Non-pigmented ciliary epithelial cell (primary cell): ENCODE measurements at places on chromosomes 2 and 18.

DNA sequence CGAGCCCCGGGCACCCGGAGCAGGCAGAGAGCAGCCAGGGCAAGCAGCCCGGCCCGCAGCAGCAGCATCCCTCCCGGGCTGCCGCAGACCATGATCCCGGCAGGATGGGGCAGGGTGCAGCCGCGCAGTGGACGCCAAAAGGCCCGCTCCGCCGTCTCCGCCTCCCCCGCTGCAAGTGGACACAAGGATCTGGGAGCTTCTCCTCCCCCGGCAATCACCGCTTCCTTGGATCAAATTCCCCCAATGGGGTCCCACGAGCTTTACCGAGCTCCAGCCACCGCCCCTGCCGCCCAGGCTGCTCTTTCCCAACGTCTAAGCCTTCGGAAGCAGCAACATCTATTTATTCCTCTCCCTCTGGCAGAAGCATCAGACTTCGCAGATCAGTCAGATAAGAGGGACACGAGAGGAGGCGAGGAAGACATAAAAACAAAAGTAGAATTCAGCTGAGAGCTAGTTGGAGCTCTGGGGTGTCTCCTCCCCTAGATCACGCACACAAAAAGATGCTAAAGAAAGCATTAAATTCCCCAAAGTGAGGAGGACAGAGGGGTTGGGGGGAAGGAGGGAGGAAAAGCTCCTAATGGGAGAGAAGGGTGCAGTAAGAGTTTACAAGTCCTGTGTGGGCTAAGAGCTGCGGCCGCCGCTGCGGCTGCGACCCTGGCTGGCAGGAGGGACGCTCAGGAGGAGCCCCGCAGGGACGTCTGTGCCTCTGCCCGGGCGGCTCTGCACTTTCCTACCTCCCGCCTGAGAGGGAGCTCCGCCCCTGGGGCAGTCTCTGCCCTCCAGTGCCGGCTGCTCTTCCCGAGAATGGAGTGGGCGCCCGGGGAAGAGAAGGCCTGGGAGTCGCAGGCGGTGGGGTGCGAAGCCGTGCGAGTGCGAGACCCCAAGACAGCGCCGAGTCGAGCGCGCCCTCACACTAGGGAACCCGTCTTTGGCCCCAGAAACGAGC is at the start of gene FRZB:
FRZB (minus strand) TSS at position 177 of the 946 bp plus-strand sequence; CDS start at position 92, 85 bp downstream.
- DNase-seq: no peak

GRCh38 chr2:8148260-8149006 is 533.4 kb upstream of the ID2 start:
- peak; percentile 60 for DNase-seq

- no peak for DNase-seq
These were observed 203.4 kb upstream of the TRIB2 start for GRCh38 chr2:12513339-12513738.

DNA sequence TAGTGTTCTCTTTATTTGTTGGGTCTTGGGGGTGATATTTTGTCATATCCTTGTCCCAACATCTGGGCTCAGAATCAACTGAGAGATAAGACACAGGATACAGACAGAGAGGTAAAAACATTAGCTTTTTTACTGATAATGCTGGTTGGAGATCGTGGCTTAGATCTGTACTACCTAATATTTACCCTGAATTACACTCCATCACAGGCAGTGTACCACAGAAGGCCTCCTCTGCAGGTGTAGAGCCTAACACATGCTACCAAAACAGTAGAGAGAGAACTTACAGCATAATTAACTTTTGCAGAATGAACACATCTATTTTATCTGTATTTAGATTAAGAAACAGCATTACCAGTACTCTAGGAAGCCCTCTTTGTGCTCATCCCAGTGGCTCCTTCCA is 6.8 kb downstream of the AGPS start:
- DNase-seq: no peak

- DNase-seq: no peak
These were observed 133.3 kb upstream of the SPRED2 start for GRCh38 chr2:65565681-65566080.

- DNase-seq: no peak
These were observed 784.8 kb upstream of the CDH2 start for GRCh38 chr18:28961669-28962228.

DNA sequence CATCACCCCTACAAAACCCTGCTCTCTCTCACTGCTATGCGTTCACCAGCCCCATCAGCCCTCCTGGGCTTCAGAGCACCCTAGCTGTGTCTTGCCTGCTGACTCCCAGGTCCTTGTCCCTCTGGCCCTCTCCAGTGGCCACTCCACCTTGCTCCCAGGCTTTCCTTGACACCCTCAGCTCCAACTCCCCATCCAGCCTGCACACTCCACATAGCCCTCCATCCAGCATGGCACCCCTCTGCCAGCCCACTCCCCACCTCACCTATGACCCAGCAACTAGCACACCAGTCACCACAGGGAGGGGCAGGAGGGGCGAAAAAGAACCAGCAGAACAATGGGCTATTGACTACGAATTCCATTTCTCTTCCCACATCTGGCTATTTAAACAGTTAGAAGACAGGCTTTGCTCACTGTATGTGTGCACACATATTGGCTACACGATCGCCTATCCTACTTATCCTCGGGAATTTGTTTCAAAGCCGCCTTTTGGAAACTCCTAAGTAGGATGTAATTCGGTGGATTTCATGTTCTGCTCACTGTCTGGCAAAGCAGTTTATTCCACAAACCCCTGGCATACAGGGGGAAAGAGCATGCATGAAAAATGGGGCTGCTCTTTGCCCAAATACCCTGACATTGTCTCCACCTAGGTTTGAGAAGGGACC is 195.3 kb downstream of the SMAD2 start:
- DNase-seq: no peak

GRCh38 chr18:80243204-80243603 is 4.1 kb downstream of the PARD6G start:
- DNase-seq: no peak

GRCh38 chr2:189826039-189826438 is 41.8 kb downstream of the PMS1 start:
- DNase-seq: no peak

- DNase-seq: no peak
These were observed 31.4 kb upstream of the TDRD15 start for GRCh38 chr2:21092308-21092869.

DNA sequence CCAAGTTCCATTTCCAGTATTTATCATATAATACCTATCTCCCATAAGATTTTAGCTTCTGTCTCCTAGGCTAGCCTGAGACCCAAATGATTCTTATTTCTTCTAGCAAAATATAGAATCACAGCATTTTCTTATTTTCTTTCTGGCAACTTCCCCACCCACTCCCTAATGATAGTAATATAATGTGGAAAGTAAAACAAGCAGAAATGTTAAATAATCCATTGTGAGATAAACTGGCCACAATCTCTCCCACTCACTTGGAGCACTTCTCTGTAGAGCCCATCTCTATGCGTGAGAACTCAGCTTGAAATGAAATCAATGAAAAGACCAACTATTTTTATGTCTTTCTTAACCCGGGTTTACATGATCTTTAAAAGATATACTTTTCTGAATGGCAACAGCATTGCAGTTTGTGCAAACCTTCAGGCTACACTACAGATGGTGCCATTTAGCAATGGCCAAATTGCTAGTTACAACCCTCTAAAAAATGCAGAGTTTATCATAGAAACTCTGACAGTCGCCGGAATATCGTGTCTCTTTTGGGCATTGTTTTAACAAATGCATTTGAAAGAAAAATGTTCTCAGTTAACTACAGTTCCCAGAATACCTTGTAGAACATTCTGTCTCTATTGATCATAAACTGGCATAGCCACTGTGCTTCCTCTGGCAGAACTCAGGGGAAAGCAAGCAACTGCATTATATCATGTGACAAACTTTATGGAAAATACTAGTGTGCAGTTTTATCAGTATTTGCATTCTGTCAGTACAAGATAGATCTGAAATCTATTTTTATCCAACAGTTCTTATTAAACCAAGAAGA is 1407.4 kb upstream of the ZEB2 start:
- no peak for DNase-seq

- no peak for DNase-seq
These were observed 181.3 kb downstream of the PID1 start for GRCh38 chr2:229089776-229090175.

DNA sequence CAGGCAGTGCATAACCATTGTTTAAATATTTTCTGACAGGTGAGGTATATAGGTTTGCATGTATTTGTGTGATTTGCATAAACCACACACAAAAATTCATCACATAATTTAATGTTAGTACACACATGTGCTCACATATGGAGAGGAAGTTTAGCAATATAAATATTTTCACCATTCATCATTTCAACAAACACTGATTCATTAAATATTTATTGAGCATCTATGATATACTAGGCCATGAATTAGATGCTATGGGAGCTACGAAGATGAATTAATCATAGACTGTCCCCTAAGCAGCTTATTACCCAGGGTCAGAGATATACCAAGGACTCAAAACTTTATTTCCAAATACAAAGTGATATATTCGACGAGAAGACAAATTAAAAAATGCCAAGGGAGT is 311.6 kb upstream of the PIK3C3 start:
- no peak for DNase-seq

DNA sequence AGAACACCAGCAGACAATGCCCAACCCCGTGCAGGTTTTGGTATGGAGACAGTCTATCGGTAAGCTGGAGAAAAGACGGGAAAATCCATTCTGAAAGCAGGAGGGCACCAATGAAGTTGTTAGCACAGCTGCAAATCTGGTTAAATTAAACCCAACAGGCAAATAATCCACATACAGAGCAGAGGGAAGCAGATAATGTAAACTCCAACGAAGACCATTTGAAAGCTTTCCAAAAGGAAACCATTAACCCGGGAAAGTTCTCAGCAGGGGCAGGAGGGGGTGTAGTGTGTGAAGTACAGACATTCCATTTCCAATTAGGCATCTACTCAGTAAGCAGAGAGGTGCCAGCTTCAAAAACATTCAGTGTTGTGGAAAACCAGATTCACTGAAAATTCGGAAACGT is 10.3 kb downstream of the EDAR start:
- DNase-seq: no peak

GRCh38 chr18:53745224-53745967 is 479.1 kb downstream of the MBD2 start:
- no peak for DNase-seq

DNA sequence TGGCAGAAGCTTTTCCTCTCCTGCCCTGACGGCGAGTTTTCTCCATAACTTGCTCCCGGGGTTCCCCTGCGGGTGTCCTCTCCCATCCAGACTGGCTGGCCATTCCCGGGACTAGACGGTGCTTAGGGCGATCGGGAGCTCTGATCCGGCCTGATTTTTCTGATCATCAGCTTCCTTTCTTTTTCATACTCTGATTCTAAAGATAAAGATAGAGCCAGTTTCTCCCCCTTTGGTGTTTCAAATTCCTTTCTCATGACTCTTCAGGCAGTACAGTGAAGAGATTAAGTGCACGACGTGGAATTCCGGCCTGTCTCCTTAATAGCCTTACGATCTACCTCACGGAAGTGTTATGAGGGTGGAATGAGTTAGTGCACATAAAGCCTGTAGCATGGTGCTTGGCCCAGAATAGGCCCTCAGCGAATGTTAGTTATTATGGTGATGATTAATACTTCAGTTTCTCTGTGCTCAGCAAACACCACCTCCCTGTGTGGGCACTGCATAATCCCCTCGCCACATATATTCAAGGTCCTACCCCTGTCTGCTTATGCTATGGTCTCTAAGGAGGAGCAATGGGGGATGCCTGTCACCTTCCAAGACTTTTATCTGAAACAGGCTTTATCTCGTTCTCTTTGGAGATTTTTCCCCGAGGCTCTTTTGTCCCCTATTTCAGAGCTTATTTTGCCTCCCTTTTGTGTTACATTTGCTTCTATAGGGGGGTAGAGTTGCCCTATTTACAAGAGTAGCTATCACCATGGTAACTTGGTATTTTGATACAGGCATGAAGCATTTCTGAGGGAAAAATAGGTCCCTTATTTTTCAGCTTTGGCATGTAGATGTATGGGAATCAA is 254.8 kb downstream of the CDH2 start:
- DNase-seq: peak; percentile 90

- no peak for DNase-seq
These were observed 255.0 kb upstream of the EPAS1 start for GRCh38 chr2:46042207-46042637.

DNA sequence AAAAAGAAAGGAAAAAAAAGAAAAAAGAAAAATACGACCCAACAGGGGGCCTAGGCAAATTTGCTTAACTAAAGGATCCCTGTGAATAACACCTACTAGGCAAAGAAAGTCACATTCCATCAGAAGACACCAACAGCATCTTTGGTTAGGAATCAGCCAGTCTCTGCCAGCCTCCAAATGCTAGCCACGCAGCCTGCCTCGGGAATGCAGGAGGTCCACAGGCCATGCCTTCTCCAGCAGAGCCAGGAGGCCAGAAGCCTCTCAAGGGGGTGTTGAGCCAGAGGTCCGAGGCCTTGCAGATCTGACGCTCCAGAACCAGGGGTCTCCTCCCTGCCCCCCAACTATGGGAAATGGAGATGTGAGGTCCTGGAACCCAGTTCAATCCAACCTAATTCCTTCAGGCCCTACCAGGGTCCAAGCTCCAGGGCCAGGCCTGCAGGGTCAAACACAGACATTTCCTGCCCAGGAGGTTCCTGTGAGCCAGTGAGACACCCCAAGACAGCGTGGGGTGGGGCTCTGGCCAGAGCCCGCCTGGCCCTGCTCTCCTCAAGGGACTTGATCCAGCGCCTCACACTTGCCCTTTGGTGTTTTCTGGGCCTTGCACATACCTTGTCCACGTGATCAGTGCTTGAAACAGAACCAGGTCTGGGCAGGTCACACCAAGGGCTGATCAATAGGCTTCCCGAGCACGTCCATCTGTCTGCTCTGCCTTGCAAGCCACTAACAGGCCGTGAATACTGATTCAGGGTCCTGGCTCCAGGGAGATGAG is 289.6 kb upstream of the ID2 start:
- no peak for DNase-seq

DNA sequence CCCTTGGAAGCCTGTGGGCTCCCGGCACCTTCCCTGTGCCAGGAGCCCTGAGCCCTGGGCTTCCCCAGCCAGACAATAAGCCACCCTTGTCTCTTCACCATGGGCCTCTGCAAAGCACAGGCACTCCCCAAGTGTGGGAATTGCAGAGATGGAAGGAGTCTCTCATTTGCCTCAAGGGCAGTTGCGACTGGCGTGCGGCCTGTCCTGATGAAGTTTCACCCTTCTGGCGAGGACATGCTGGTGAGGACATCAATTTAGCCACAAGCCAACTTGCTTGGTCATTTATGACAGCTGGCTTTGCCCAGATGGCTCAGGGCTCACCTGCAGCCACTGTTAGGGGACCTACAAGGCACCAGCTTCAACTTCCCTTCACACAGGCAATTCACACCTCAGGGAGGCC is 180.2 kb downstream of the ANAPC1 start:
- DNase-seq: no peak

DNA sequence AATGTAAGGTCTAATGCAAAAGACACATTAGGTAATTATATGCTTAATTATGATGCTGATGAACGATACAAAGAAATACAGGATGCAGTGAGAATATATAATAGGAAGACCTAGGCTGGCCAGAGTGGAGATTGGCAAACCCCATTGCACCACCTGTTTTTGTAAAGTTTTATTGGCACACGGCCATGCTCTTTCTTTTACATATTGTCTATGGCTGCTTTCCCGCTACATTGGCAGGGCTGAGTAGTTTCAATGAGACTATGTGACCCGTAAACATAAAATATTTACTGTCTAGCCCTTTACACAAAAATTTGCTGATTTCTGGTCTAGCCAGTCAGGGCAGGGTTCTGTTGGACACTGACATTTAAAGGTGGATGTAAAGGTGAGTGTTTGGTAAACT is 5.4 kb downstream of the SEC11C start:
- DNase-seq: no peak

GRCh38 chr2:187873132-187873531 is 318.9 kb upstream of the TFPI start:
- DNase-seq: no peak
